Stimulated activated CD8-positive, alpha-beta memory T cell treated with anti-CD3 and anti-CD28 coated beads, Interleukin-15, amount 100 ng/mL, for 24 hours (primary cell): ENCODE measurements at places on chromosomes 1 and 21.

DNA sequence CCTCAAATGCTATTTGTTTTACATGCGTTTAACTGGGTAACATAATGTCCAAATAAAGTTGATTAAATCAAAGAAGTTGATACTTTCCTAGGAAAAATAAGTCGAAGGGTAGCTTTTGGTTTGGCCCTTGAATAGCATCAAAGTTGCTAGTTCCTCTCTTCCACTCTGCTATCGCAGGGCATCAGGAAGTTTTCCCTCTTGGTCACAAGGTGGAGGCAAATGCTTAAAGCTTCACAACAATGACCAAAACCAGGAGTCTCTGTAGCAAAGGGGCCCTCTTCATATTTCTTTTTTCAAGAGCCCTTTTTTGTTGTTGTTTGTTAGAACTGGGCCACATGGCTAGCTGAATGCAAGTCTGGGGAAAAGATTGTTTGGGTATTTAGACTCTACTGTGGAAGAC, 668.4 kb downstream of the KCNT2 start:
- no peak for DNase-seq

DNA sequence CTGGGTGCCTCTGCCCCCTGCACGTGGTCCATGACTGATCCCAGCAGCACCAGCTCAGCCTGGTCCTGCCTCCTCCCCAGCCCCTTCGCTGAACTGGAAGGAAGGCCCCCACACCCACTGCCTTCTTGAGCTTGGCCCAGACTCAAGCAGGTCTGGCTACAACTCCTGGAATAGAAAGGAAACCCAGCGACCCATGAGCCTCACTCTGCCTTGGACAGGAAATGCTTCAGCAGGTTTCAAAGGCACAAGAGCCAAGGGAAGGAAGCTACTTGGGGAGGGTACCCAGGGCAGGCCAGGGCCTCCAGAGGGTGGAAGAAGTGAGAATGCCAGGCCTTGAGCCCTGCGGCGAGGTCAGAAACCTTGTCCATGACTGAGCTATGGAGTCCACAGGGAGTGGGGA, 35.9 kb upstream of the RD3 start:
- DNase-seq = no peak

DNA sequence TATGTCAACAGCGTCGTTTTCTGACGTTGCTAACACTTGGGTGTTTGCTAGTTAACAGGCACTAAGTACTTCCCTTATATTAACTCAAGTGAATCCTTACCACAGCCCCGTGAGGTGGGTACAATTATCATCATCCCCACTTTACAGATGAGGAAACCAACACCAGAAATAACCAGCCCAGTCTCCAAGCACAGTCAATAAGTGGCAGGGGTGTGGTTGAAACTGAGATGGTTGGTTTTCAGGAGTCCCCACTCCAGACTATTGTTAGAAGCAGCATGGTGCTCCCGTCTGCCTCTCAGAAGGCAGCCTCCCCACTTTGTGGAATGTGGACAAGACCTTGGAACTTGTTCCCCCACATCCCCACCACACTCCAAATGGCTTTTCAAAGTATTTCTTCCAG, 45.7 kb upstream of the ACOT11 start:
- no peak for DNase-seq

- DNase-seq = no peak
These were observed 118.6 kb downstream of the LRIG2 start for GRCh38 chr1:113191579-113192076.

- DNase-seq = no peak
These were observed 33.3 kb downstream of the EXTL2 start for GRCh38 chr1:100861379-100861778.

DNA sequence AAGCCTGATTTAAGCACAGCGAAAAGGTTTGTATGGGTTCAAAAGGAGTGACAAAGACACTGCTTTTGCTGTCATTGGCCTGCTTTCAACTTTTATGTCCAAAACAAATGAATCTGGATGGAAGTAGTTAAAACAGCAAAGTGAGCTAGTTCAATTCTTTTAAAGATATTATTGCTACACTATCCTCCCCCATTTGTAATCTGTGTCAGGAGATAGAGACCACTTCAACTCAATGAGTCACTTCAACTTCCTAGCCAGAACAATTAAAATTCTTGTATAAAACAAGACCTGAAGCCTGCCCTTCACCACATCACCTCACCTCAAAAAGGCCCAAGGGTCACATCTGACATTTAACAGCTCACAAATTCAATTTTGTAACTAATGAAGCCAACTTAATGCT, 364.1 kb upstream of the LYPLAL1 start:
- DNase-seq = no peak

GRCh38 chr1:76133977-76134376, 59.4 kb downstream of the ST6GALNAC3 start:
- DNase-seq = no peak

GRCh38 chr21:45828580-45829570, 152.7 kb upstream of the COL6A1 start:
- DNase-seq = no peak

DNA sequence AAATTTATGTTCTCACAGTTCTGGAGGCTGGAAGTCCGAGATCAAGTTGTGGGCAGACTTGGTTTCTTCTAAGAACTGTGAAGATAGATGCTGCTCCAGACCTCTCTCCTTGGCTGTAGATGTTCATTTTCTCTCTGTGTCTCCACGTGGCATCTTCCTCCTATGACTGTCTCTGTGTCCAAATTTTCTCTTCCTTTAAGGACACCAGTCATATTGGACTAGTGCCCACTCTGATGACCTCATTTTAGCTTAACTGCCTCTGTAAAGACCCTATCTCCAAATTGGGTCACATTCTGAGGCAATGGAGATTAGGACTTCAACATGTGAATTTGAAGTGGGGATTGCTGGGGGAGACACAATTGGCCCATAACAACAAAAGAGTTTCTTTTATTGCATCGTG, 125.3 kb upstream of the ETS2 start:
- no peak for DNase-seq

DNA sequence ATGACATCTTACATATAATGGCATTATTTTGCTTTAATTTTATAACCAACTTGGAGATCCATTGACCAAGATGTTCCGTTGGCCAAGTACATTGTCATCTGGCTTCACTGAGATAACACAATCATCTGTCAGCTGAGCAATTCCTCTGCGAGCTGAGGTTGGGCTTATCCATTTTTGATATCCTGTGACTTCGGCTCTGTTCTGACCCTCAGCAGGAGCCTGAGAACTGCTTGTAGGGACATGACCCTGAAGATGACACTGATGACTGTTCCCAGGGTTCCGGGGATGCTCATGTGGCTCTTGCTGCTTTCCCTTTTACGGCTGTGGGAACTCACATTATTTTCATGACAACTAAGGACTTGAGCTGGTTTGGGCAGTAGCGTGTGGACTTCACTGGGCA, 51.2 kb downstream of the TLR5 start:
- no peak for DNase-seq

DNA sequence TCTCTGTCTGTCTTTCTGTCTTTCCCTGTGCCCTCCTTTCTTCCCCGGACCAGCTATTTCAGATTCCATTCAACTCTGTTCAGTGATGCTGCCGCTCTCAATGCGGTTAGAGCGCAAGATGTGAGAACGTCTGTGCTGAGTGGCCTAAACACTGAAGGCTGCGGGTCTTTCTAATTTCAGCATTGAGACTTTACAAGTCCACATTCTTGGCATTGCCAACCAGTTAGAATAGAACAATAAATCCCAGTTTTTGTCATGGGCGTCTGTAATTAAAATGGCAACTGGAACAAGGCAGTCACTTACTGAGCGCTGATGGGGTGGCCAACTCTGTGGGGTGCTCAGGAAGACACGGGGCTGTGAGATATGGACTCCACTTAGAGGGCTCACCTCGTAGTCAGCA, 112.8 kb downstream of the DHRS3 start:
- no peak for DNase-seq

- no peak for DNase-seq
These were observed 187.7 kb downstream of the SDCCAG8 start for GRCh38 chr1:243443557-243443956.

DNA sequence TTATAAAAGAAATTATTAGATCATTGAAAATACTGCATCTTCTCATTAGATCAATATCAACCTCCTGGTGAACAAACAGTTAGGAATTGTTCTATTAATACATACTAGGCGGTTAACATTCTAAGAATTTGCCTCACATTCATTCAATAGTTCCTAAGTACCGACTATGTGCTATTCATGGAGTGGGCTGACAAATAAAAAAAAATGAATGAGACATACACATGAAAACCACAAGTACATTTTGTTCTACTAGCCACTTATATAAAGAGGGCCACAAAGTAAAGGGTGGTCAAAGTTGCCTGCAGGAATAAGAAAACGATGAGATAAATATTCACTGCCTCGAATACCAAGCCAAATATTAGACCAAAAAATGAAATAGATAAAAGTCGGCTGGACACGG, 294.4 kb downstream of the SDCCAG8 start:
- DNase-seq = no peak

DNA sequence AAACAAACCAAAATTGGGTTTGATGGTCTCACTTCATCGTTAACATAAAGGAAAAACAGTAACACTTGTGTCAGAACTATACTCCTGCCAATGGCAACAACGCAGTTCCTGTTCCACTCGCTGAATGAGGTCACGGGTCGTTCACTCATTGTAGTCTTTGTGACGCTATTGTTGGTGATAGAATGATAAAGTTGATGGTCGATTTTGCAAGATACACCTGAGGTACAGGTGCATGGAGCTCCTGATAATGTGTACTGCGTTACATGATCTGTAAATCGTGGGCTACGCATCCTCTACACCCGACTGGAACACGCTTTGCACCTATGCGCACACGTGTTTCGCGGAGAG, 391 bp upstream of the CENPS start:
- DNase-seq = no peak

- no peak for DNase-seq
These were observed 338.1 kb upstream of the SNX7 start for GRCh38 chr1:98323388-98323787.

DNA sequence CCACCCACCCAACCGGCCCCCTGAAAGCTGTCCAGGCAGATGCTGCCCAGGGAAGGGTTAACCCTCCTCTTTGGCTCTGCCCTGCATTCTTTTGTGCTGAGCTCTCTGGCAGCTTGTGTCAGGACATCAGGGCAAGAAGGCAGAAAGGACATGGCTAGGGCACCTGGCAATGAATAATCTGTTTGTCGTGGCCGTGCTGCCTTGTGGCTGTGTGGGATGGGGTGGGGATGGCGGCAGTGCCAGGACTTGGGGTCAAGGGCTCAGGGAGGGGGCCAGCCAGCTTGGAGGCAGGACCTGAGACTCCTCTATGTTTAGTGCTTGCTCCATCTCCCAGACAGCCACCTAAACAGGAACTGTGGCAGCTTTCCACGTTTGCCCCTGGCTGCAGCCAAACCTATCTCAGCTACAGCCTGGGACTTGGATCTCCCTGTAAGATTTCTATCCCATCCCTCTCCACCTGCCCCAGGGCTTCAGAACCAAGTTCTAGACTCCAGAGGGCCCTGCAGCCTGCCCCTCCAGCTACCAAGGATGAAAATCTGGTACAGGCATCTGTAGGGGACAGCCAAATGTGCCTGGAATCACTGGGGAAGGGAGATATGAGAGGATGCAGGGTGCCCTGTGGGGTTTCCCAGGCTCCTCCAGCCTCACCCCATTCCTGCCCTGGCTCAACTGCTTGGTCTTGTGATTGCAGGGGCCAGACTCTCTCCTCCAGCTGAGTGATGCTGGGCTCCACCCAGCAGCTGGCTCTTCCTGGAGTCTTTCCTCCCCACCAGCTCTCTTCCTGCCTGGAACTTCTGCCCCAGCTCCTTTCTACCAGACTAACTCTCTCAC, 9.6 kb upstream of the GPR37L1 start:
- DNase-seq = no peak

DNA sequence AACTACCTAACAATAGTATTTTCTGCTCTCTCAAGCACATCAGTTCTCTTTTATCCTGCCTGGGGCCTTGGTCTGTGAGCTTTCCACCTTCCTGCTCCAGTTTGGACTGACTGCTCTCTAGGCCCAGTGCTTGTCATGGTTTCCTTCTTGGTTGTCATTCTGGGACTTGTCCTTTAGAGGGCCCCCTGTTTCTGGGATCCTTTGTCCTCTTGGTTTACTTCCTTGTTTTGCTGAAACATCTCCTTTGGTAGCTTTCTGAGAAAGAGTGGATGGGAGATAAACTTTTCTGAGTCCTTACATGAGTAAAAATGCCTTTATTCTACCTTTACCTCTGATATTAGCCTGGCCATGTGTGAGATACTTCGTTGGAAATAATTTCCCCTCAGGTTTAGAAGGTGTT, 4.7 kb downstream of the SLC1A7 start:
- DNase-seq = no peak

- no peak for DNase-seq
These were observed 88.8 kb upstream of the ARHGEF16 start for GRCh38 chr1:3365523-3366125.

DNA sequence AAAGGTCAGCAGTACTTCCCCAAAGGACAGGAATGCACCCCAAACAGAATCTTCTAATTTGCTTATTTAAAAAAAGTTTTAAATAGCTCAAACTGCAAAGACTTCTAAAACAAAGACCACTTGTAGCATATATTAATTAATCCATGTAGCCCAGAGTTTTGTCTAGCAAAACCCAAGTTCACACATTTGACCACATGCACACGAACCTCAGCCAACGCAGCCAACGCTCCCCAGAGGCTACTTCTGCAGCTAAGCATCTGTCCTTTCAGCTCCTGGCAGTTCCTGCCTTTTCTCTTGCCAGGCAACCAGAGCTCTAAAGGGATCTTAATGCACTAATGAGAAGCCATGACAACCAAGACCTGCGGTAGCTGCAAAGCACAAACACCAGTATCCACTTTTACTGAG, 89.6 kb downstream of the RERE start:
- no peak for DNase-seq

- DNase-seq = no peak
These were observed 113.1 kb downstream of the PCP4 start for GRCh38 chr21:39980241-39980820.

- DNase-seq = no peak
These were observed 177.8 kb downstream of the PSMG1 start for GRCh38 chr21:39005502-39005787.

DNA sequence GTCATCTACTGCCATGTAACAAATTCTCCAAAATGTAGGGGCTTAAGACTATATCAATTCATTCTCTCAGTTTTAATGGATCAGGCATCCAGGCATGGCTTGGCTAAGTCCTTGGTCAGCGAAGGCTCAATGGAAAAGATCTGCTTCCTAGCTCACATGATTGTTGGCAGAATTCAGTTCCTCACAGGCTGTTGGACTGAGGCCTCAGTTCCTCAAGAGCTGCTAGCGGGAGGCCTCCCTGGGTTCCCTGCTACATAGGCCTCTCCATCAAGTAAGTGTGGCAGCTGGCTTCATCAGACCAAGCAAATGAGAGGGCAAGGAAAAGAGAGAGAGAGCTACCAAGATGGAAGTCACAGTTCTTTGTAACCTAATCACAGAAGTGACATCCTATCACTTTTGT, 19.6 kb upstream of the EYA3 start:
- DNase-seq = no peak

- no peak for DNase-seq
These were observed 90.7 kb downstream of the XCL2 start for GRCh38 chr1:168453056-168453455.

DNA sequence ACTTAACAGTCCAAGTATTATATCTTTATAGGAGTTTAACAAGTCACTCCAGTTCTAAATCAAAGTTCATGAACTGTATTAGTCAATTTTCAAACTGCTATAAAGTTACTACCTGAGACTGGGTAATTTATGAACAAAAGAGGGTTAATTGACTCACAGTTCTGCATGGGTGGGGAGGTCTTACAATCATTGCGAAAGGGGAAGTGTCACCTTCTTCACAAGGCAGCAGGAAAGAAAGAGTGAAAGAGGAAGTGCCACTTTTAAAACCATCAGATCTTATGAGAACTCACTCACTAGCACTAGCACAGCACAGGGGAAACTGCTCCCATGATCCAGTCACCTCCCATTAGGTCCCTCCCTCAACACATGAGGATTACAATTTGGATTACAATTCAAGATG, 70.0 kb downstream of the CLCA4 start:
- no peak for DNase-seq
